ENCODE measurements at places on chromosomes 5 and 9.

GRCh38 chr9:71985297-71985911, 74.0 kb downstream of the C9orf85 start:
- no peak for DNase-seq

DNA sequence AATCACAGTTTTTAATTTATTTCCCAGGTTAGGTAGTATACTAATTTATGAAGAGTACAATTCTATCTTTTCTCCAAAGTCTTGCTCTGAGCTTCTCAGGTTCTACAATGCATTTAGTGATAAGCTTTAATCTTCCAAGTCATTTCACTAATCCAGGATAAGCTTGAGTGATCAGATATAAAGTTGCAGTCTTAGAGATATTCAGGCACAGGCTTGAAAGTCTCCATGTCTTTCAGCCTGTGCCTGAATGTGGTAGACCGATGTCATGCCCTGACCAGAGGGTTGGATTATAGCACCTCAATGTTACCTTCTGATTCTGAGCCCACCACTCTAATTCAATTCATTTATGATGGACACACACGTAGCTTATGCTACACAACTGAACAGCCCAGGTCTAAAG, 3.2 kb downstream of the CRHBP start:
- no peak for DNase-seq

DNA sequence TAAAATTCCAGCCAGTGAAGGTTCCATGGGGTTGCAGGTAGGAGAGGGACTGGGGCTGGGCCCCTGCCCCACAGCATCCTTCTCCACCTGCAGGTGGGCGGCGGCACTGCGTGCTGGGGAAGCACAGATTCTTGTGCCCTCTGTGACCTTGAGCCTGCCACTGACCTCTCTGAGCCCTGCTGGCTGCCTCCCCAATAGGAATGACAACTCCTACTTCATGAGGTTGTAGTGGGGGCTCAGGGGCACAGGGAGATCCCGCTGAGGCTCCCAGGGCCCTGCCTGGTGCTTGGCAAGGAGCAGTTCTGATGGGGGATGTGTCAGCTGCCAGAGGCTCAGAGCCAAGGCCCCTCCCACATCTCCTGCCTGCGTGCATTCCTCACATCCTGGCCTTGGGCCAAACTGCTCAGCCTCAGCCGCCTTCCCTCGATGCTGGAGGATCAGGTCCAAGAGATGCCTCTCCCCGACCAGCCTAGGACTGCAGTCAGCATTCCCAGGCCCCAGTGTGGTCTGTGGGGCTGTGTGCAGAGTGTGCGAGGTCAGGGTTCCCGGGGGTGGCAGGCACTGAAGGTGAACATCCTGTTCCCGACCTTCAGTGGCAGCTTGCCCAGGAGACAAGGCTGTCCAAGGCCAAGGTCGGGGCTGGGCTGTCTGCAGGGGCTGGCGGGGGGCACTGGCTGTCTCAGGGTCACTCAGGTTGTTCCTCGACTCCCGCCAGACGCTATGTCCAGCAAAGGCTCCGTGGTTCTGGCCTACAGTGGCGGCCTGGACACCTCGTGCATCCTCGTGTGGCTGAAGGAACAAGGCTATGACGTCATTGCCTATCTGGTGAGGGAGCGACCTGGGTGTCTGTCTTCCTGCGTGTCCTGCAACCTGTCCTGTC, 7.0 kb downstream of the ASS1 start:
- DNase-seq, result peak; percentile 96

DNA sequence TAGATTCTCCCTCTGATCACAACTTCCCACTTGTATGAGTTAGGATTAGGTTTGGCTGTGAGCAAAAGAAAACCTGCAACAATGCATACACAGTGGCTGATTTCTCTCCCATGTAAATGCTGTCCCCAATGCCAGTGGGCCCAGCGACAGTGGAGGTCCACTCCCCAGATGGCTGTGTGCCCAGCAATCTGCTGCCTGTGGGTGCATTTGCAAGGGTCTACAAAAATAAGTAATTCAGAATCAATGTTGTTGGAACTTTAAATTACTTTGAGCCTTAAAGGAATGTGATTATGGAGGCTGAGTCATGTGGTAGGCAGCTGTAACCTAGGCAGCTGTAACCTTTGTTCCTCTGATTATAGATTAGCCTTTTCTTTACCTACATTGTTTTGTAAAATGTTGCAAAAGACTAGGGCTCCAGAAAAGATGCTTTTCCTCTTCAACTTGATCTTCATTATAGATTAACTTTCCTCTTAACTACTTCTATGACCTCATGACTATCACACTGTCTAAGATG, 14.2 kb upstream of the MXD3 start:
- DNase-seq, result no peak

GRCh38 chr5:64800926-64801325, 32.2 kb downstream of the CWC27 start:
- DNase-seq, result peak; percentile 47

DNA sequence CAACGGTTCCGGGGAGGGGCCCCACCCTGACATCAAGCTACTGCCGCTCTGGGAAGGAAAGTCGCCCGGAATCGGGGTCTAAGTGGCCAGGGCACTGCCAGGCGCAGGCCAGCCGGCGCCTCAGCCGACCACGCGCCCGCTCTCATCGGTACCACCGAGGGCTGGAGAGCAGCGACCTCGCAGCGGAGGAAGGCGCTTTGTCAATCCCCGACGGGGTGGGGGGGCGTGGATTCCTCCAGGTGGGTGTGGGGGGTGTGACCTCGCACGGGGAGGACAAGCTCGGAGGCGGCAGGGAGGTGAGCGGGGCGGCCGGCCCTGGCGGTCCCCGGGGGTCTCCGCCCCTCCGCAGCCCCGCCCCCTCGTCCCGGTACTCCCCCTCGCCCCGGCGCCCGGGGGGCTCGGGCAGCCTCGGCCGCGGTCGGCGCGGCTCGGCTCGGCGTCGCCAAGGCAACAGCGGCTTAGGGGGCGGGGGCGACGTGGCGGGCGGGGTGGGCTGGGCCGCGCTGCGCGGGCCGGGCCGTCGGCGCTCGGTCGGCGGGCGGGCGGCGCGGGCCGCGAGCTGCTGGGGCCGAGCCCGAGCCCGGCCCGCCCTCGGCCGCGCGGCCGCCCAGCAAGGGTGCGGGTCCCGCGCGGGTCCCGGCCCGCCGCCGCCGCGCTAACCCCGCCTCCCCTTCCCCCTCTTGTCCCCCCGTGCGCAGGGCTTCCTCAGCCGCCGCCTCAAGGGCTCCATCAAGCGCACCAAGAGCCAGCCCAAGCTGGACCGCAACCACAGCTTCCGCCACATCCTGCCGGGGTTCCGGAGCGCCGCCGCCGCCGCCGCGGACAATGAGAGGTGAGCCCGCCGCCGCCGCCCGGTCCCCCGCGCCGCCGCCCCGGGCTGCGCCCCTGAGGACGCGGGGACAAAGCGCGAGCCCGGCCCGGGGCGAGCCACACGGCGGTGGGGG, 47.5 kb downstream of the DAB2IP start:
- peak; percentile 62 for DNase-seq

DNA sequence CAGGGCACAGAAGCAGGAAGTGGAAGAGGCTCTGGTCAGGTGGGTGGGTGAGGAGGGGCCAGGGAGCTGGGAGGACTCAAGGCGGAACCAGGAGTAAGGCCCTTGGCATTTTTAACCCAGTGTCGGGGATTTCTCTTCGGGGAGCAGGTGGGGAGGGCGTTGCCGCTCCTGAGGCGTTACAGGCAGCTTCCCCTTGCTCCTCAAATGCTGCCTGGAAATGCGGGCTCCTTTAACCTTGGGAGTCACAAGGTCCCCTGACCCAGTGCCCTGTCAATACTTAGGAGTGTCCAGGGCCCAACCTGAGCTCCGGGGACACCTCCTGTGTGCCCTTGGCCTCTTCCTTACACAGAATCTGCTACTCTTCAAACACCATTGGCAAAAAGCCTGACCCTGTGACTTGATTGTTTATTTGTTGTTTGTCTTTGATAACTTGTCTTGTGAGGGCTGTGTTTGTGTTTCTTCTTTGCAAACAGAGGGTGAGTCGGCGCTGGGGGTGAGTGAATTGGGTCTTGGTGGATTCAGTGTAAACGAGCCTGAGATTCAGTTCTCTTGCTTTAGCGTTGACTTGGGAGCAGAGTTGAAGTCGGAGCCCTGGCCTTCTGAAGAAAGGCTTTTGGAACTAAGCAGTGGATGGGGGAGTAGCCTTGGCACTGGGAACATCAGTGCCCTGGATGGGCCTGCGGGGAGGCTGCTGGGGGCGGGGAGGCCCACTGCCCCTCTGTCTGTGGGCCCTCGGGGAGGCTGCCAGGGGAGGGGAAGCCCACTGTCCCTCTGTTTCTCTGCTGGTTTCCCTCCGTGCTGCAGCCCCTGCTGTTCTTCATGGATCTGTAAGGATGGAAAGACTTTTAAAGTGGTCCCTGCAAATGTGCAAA, 300.7 kb upstream of the IRX4 start:
- DNase-seq, result no peak

GRCh38 chr5:61097465-61097864, 64.8 kb downstream of the SMIM15 start:
- DNase-seq, result no peak

- DNase-seq, result no peak
These were observed 57.6 kb downstream of the NR3C1 start for GRCh38 chr5:143345671-143346440.

GRCh38 chr5:43661102-43661501, 58.1 kb downstream of the NNT start:
- peak; percentile 58 for DNase-seq

DNA sequence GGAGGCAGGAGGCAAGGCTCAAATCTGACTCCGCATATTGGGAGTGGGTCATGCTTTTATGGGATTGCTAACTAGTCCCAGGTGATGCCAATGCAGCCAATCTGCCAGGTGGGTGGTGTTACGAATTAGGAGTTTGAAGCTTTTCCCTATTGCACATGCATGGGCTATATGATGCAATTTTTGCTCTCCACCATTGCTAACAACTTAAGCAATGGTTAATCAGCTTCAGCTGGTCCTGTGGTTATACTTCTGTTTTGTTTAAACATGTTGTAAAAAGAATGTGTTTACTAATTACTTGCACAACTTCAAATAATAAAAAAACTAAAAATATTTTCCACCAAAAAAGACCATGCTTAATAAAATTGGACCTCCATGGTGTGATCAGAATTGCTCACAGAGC, 55.7 kb downstream of the SHC3 start:
- peak; percentile 59 for DNase-seq
